A375 (cell line): ENCODE measurements at places on chromosomes 6 and 20. TPM values are rescaled to one million over a fixed set of nuclear protein-coding genes. Genes with fewer than 3 reads are reported as not detected.

LPIN3 gene
- 1.7 and 2.5 TPM in 2 replicates for total RNA-seq

PDYN gene
- total RNA-seq = not detected in 2 replicates

FOXQ1 gene
- not detected in 2 replicates for total RNA-seq

ACTL10 gene
- total RNA-seq = 9.3 and 9.6 TPM in 2 replicates

MYH7B gene
- total RNA-seq = 0.04 and 0.13 TPM in 2 replicates

RNF39 gene
- not detected in 2 replicates for total RNA-seq

WDR46 gene
- total RNA-seq = 127 and 134 TPM in 2 replicates

GPX5 gene
- total RNA-seq = not detected in 2 replicates

KIF25 gene
- 0.29 TPM in 1 of 2 replicates, not detected in the other for total RNA-seq

HSPA1L gene
- total RNA-seq = 0.11 and 0.50 TPM in 2 replicates

SEMG1 gene
- total RNA-seq = not detected in 2 replicates

MTHFD1L gene
- 38.6 and 46.1 TPM in 2 replicates for total RNA-seq

SLC17A1 gene
- not detected in 2 replicates for total RNA-seq

MYLK4 gene
- total RNA-seq = 0.15 and 0.19 TPM in 2 replicates

FOXF2 gene
- total RNA-seq = 3.1 and 3.8 TPM in 2 replicates

KCNK15 gene
- 0.11 TPM in 1 of 2 replicates, not detected in the other for total RNA-seq

HM13 gene
- 81.3 and 109 TPM in 2 replicates for total RNA-seq

GSTA3 gene
- not detected in 2 replicates for total RNA-seq

HLA-DOA gene
- 4.1 and 4.3 TPM in 2 replicates for total RNA-seq
